ENCODE measurements at places on chromosomes 1 and 21. TPM values are rescaled to one million over a fixed set of nuclear protein-coding genes. Genes with fewer than 3 reads are reported as not detected.
A peak's percentile ranks its signal among the peaks of the same experiment; 100 is the strongest.

- no peak for DNase-seq
- H3K36me3 ChIP-seq = peaks cover 11% of the 10 kb centered on the region
- peak overlapping the region; percentile 69 for H3K4me3 ChIP-seq
- peak overlapping the region; percentile 24 for H3K27ac ChIP-seq
- H3K27me3 ChIP-seq = no peaks in the 10 kb centered on the region
Observed at GRCh38 chr1:84434081-84434769, 35.9 kb downstream of the DNASE2B start.

DNA sequence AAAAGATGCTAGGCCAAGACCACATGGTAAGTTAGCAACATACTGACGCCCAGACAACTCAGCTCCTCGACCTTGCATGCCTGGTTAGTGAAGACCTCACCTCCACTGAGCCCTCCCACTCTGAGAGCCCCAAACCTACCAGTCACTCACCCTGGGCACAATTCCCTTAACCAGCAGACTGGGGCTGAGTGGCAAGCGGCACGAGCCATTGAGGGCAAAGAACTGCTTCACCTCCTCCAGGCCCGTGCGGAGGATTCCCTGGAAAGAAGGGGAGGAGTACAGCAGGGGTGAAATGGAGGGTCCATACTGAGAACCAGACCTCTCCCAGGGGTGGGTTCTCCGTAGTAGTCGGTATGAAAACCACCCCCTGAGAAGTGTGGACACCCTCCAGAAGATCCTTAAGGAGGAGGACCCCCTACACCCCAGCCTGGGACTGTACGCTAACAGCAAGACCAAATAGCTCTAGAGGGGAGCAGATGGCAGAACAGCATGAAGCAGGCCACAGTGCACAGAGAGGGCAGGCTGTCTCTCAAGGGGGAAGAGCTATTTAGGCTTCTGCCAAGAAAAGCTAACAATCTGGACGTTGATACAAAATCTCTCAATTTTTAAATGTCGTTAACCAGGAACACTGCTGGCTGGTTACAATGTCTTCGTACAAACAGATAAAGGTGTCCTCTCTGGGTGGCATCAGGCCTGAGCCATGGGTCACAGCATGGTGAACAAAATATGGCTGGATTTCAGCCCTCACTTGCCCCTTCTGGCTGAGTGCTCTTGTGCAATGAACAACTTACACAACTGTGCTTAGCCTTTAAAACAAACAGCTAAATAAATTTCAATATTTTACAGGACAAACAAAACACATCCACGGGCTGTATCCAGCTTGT lies 31.0 kb upstream of the PPP1R15B start:
- H3K4me1 ChIP-seq = peaks cover 14% of the 10 kb centered on the region
- peak overlapping the region; percentile 71 for H3K4me3 ChIP-seq
- H3K27ac ChIP-seq = peak overlapping the region; percentile 99
- H3K36me3 ChIP-seq = peaks cover 45% of the 10 kb centered on the region
- DNase-seq = no peak

- DNase-seq = no peak
- H3K27me3 ChIP-seq = no peaks in the 10 kb centered on the region
- peaks cover 50% of the 10 kb centered on the region for H3K4me1 ChIP-seq
Observed at GRCh38 chr1:43973981-43974442, 748 bp upstream of the ATP6V0B start.

GRCh38 chr1:147652306-147652705 lies 18.0 kb downstream of the ACP6 start:
- no peaks in the 10 kb centered on the region for H3K4me1 ChIP-seq
- DNase-seq = no peak
- peaks cover 17% of the 10 kb centered on the region for H3K36me3 ChIP-seq

- H3K36me3 ChIP-seq = no peaks in the 10 kb centered on the region
- H3K4me1 ChIP-seq = peaks cover 6% of the 10 kb centered on the region
- no peak overlapping the region for H3K27ac ChIP-seq
- H3K4me3 ChIP-seq = no peak overlapping the region
- DNase-seq = no peak
- no peaks in the 10 kb centered on the region for H3K27me3 ChIP-seq
Observed at GRCh38 chr1:199489594-199489993, 537.9 kb upstream of the NR5A2 start.

- peaks cover 51% of the 10 kb centered on the region for H3K27me3 ChIP-seq
- no peaks in the 10 kb centered on the region for H3K36me3 ChIP-seq
- no peak overlapping the region for H3K27ac ChIP-seq
- DNase-seq = no peak
Observed at GRCh38 chr1:203361945-203362719, 11.2 kb upstream of the FMOD start.

DNA sequence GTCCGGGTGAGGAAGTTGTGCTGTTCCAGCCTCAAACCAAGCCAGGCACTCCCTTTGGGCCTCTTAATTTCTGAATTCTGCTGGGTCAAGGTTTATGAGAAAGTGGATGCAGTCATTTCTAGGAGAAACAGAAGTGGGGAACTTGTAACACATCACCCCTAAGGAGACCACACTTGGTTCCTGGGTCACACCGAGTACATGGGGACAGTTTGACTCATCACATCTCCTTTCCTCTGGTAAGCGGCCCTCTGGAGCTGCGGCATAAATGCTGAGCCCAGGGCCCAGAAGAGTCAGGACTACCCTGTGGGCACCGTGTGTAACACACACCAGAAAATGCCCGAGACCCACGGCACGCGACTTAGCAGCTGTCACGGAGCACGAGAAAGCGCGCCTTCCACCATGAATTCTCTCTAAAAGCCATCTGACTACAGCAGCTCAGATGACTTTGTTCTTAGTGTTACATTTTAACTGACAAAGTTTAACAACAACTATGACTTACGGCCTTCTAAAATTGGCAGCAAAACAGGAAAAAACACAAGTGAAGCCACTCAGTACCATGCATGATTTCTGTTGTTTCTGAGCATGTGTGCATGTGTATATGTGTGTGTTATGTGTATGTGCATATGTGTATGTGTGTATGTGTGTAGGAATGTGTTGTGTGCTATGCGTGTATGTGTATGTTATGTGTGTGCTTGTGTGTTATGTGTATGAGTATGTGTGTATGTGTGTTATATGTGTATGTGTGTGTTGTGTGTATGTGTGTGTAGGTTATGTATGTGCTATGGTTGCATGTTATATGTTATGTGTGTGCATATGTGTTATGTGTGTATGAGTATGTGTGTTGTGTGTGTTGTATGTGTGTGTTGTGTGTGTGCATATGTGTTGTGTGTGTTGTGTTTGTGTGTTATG lies 50.8 kb downstream of the TOMM20 start:
- no peaks in the 10 kb centered on the region for H3K36me3 ChIP-seq
- DNase-seq = no peak
- no peaks in the 10 kb centered on the region for H3K27me3 ChIP-seq
- peaks cover 35% of the 10 kb centered on the region for H3K4me1 ChIP-seq
- H3K4me3 ChIP-seq = no peak overlapping the region

DNA sequence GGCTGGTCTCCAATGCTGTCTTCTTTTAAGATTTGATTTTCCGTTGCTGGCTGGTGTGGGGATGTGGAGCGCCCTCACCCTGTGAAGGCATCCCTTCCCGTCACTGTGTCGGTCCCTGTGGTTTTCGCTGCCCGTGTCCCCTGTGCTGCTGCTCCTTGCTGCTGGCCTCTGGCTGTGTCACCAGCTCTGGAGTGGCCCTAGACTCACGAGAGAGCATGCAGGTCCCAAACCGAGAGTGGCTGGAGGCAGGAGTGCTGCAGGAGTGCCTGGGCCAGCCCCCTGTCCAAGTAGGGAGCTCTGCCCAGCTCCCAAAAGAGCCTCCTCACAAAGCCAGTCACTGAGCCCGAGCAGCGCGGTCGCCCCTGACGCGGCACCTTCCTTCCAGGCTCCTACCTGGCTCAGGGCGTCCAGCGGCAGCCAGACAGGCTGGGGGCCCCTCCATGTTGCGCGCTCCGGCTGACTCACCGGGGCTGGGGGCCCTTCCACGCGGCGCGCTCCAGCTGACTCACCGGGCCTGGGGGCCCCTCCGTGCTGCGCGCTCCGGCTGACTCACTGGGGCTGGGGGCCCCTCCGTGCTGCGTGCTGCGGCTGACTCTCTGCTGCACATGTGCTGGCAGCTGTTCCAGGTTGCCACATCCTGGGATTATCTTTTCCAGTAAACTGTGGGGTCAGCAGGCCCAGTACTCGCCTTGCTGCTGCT lies 106.7 kb upstream of the COL6A1 start:
- DNase-seq = no peak
- no peak overlapping the region for H3K4me3 ChIP-seq
- H3K4me1 ChIP-seq = peaks cover 20% of the 10 kb centered on the region
- peaks cover 18% of the 10 kb centered on the region for H3K27me3 ChIP-seq
- no peaks in the 10 kb centered on the region for H3K36me3 ChIP-seq
- H3K27ac ChIP-seq = no peak overlapping the region

- no peak overlapping the region for H3K4me3 ChIP-seq
- H3K27ac ChIP-seq = no peak overlapping the region
- H3K36me3 ChIP-seq = no peaks in the 10 kb centered on the region
- no peaks in the 10 kb centered on the region for H3K27me3 ChIP-seq
Observed at GRCh38 chr1:173555651-173556305, 47.1 kb downstream of the SLC9C2 start.

DNA sequence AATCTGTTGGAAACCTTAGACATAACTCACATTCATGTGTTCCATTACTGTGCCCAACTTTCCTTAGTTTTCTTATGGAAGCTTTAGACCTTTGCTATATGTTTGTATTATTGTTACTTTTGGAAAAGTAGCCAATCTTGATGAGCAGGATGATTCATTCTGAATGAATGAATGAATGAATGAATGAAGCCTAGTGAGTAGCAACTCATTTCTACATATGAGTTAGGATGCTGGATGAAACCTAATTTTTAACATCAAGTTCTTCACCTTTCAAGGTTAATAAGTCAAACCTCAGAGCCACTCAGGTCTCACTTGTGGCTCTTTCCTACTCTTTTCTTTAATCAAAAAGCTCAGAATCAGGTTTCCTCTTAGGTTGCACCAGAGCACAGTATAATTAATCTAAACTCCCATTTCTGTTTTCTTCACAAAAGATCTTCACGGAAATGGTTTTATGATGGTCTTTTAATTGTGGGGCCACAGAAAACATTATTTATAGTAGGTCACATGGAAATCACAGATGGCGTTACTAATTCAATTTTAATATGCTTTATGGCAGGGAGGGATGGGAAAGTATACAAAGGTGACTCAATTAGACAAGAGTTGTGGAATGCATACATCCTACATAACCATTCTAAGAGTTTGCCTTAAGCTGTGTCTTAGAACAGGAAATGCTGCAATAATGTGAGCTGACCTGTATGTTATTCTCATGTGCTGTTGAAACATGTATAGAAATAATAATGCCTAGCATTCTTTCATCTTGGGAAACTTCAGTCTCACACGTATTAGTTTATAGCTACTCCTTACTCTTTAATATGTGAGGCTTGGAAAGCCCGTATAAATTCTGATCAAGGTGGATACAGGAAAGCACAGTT lies 4.5 kb upstream of the DDX59 start:
- peak overlapping the region; percentile 53 for H3K4me3 ChIP-seq
- no peaks in the 10 kb centered on the region for H3K27me3 ChIP-seq
- DNase-seq = no peak
- H3K27ac ChIP-seq = peak overlapping the region; percentile 60
- no peaks in the 10 kb centered on the region for H3K36me3 ChIP-seq

- no peak overlapping the region for H3K27ac ChIP-seq
- no peaks in the 10 kb centered on the region for H3K4me1 ChIP-seq
- no peaks in the 10 kb centered on the region for H3K36me3 ChIP-seq
- H3K27me3 ChIP-seq = no peaks in the 10 kb centered on the region
- H3K4me3 ChIP-seq = no peak overlapping the region
- no peak for DNase-seq
Observed at GRCh38 chr1:3522112-3522511, 67.6 kb downstream of the ARHGEF16 start.

GRCh38 chr1:41713557-41714327 lies 205.0 kb downstream of the HIVEP3 start:
- peaks cover 4% of the 10 kb centered on the region for H3K27me3 ChIP-seq
- H3K36me3 ChIP-seq = no peaks in the 10 kb centered on the region
- peak overlapping the region; percentile 10 for H3K27ac ChIP-seq
- no peak for DNase-seq
- H3K4me1 ChIP-seq = peaks cover 25% of the 10 kb centered on the region
- H3K4me3 ChIP-seq = no peak overlapping the region

DNA sequence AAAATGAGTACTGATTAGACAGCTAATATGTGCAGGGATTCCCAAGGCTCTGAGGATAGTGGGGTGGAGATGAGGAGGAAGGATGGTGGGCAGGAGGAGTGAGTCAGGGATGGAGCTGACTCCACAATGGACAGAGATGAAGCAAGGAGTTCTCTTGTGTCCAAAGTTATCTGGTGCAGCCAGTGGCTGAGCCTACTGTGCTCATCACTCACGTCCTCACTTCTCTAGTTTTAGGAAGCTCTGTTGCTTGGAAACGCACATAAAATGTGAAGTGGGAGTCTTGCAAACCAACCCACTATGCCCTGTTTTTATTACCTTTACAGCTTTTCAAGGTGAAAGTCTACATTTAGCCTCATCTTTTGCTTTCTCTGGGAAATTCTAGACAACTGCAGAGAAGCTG lies 36.5 kb upstream of the SAMD13 start:
- H3K27me3 ChIP-seq = no peaks in the 10 kb centered on the region
- no peak for DNase-seq
- no peak overlapping the region for H3K4me3 ChIP-seq
- H3K36me3 ChIP-seq = peaks cover 3% of the 10 kb centered on the region
- peaks cover 17% of the 10 kb centered on the region for H3K4me1 ChIP-seq
- no peak overlapping the region for H3K27ac ChIP-seq

DNA sequence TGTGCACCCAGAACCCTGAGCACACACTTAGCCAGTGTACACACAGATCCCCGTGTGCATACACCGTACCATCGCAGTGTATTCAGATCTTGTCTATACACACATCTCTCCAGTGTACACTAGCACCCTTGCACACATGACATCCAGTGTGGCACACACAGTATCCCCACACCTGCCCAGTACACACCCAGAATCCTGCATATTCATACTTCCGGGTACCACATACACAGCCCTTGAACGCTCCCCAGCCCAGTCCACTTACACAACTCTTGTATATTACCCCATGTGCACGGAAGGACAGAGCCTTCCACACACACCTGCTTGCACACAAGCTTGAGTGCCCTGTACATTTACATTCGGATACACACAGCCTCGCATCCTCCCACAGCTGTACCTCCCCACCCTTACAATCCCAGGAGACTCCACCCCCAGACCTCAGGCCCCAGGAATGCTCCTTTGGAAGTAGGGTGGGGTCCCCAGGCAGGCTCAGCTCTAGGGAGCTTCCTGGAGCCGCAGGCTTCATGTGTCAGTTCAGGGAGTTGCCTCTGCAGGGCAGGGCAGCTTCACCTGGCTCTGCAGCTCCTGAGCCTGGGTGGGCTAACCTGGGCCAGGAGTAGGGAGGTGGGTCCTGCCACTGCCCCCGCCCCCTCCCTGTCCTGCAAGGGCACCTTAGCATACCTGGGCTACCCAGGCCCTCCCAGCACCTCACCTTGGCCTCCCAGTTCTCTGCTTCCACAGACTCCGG lies 46.2 kb downstream of the AHDC1 start:
- H3K4me1 ChIP-seq = peaks cover 61% of the 10 kb centered on the region
- DNase-seq = no peak
- H3K36me3 ChIP-seq = peaks cover 15% of the 10 kb centered on the region

DNA sequence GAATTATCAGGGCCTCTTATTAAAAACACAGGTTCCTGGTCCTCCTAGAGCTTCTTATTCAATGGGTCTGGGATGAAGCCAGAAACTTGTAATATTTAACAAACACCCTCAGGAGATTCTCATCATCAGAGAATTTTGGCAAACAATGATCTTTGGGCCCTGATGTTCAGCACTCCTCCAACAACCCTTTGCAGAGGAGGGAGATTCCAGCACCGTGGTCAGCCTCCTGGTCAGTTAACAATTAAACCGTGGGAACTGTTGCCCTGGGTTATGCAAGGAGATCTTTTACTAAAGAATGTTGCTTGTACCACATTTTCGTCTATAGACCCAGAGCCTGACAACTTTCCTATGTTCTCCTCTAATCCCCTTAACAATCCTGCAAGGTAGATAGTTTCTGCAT lies 294.4 kb downstream of the PLPP3 start:
- H3K27ac ChIP-seq = no peak overlapping the region
- H3K4me3 ChIP-seq = no peak overlapping the region
- H3K36me3 ChIP-seq = no peaks in the 10 kb centered on the region
- peaks cover 20% of the 10 kb centered on the region for H3K4me1 ChIP-seq

SLC44A3 gene
- total RNA-seq = 33.9 TPM

CHD5 gene
- 3.0 TPM for total RNA-seq

All from type B pancreatic cell (in vitro differentiated cells).